ENCODE measurements at places on chromosomes 6 and 20.

GRCh38 chr6:148441454-148441911 is 98.8 kb downstream of the SASH1 start:
- peak; percentile 49 for DNase-seq

DNA sequence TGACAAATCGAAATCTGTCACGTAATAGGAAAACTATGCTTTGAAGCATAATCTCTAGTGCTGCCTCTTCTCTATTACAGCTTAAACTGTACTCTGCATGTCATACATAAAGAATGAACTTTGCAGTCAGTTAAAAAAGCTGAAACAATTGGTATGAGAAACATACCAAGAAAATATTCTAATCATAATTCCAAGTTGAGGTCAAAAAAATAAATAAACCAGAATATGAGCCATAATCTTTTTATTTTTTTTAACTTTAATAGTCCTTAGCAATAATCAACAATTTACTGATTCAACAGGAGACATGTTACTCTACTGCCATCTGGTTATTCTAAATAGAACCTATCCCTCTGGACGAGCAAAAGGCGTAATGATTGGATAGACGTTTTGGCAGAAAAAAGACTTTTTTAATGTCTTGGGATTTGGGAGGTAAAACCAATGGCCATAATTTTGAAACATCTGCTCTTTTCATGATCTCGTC is 224.4 kb upstream of the FLRT3 start:
- DNase-seq: no peak

DNA sequence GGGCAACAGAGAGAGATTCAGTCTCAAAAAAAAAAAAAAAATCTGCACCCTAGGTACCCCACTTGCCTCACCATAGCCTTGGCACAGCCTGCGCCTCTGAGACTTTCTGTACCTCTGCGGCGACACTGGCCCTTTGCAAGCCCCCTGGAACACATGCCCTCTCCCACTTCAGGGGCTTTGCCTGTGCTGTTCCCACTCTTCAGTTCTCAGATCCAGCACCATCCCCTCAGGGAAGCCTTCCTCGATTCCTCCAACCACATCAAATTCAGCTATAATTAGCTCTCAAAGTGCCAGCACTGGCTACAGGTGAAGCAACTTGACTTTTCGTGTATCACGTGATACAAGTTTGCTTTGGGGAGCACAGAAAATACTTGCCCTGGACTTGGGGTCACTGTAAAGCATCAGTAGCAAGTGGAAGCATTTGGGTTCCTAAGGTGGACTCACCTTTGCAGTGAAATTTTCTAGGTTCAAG is 2.1 kb upstream of the UBE2V1 start:
- DNase-seq: no peak

- DNase-seq: no peak
These were observed 116.3 kb downstream of the KIF13A start for GRCh38 chr6:17871189-17871519.

DNA sequence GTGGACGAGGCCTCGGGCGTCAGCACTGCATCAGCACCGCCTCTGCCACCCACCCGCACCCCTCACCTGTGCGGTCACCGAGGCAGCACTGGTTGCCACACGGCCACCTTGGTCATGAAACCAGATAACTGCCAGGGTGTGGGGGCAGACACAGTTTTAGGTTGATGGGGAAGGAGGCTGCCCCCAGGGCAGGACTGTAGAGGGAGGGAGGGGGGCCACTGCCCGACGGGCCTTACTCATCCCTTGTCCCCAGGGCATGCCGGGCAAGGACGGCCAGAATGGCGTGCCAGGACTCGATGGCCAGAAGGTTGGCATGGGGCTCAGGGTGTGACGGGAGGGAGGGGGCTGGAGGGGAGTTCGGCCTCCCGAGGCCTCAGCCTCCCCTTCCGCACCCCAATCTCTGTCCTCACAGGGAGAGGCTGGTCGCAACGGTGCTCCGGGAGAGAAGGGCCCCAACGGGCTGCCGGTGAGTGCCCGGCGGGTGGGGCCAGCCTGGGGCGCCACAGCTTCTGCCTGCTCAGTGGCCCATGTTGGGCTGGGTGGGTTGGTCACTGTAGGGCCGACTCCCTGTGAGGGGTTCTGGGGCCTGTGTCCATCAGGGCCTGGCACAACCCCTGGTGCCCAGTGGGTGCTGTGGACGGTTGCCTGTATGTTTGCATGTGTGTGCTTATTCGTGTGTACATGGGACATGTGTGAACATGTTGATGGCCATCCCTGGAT is 11.8 kb downstream of the COL9A3 start:
- DNase-seq: no peak

GRCh38 chr6:36752187-36752885 is 54.7 kb downstream of the RAB44 start:
- DNase-seq: no peak

DNA sequence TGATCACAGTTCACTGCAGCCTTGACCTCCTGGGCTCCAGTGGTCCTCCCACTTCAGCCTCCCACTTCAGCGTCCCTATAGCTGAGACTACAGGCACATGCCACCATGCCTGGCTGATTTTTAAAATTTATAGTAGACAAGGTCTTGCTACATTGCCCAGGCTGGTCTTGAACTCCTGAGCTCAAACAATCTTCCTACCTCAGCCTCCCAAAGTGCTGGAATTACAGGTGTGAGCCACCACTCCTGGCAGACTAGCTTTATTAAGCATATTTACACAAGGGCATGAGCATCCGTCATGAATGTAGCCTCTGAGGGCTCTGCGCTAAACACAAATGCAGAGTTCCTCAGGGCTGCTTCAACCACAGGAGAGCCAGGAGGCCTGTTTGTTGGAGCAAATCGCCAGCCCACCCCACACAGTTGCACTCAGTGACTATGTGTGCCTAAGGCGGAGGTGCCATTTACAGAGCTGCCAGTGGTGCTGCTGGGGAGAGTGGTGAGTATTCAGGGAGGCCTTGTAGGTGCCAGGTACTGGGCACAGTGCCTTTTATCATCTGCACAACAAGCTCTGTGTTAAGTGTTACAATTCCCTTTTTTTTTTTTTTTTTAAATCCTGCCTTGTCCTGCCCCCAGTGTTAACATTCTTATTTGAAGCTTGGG is 78.2 kb downstream of the PSMG4 start:
- DNase-seq: no peak

DNA sequence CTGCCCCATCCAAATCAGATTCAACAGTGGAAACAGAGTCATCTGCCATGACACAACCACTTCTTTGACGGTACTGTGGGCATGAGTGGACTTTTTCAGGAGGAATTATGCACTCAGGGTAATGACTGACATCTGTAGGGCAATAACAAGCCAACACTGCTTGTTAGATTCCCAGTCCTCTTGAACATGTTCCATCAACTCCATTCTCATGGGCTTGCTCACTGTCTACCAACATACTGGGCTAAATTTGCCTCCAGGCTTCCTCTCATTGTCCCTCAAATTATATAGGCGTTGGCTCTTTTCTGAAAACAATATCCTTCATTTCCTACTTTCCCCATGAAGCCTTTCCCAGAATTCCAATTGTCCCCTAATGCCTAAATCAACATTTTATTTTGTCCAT is 43.1 kb downstream of the ANKEF1 start:
- no peak for DNase-seq

GRCh38 chr6:71621918-71622519 is 264.3 kb upstream of the RIMS1 start:
- peak; percentile 22 for DNase-seq

DNA sequence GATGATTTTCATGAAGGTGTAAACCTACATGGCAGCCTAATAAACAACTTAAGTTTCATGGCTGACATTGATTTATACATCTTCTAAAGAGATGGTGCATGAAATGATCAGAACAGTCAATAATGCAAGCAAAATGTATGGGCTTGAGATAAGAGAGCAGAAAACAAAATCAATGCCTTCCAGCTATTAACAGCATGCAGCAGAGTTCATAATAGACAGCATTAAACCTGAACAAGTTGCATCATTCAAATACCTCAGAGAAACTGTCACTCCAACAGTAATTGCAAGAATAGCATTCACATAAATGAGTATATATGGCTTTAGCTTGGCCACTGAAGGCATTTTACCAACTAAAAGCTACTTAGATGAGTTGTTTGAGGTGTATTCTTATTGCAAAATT is 319.6 kb upstream of the ARID1B start:
- no peak for DNase-seq

DNA sequence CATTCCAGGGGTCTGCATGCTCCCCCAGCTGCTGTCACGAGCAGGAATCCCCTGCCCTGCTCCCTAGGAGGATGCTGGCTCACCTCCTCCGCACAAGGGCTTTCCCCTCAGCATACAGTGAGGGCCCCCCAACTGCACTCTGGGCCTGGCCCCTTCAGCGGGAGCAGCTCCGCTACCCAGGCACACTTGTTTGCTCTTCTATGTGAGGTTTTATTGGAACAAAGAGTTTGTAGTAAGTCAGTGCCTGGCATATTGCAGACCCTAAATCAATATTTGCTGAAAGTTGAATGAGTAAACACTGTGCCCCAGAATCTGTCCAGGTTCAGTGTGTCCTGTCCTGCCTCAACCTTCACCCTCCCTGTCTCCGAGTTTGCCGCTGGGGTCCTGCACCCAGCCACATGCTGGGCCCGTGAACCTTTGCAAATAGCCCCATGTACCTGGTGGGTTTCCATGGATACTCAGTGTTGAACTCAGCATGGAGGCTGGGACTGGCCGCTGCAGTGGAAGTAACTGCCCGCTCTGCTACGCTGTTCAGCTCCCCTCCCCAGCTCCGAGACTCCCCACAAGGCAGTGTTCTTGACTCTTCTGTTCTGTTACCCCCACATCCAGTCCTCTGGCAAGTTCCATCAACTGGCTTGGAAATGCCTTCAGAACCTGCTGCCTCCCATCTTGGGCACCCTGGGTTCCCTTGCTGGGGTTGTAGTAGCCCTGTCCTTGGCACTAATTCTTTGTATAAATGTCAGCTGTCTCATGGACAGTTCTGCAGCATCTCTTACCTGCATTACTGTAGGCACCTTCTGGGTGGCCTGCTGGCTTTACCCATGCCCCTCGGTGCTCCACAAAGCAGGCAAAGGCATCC is 15.7 kb downstream of the SLC22A1 start:
- DNase-seq: no peak

- DNase-seq: no peak
These were observed 26.9 kb downstream of the FBXO30 start for GRCh38 chr6:145787688-145788087.

- DNase-seq: peak; percentile 22
These were observed 149.7 kb downstream of the MRPL14 start for GRCh38 chr6:43977404-43978111.

DNA sequence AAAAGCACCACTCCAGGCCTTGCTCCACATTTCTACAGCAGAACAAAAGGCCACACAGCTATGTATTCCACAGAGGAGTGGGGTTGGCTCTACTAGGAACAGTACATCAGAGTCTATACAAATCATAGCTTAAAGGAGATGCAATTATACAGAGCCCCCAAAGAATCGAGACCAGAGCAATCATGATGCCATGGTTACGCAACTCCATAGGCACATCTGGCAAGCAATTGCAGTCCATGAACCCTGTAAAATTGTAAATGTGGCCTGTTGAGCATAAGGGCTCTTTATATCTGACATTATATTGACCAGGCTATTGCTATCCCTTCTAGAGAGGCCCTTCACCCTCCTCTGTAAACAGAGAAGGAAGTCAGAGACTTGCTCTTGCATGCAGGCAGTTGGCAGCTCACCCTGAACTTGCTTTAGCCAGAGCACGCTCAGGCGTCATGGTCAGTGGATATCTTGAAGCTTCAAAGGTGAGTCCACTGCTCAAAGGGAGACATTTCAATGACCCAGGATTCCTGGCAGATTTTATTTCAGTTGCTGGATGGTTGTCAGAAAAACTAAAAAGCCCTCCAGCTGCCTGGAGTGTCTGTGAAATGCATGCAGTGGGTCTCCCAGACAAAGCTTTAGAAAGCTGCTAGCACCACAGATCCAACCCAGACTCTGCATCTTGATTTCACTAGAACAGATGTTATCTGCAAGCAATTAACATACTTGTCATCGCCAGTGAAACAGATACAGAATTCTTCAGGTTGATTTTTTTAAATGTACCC is 357.2 kb downstream of the CENPW start:
- DNase-seq: no peak
